ENCODE measurements at places on chromosomes 1 and 21. TPM values are rescaled to one million over a fixed set of nuclear protein-coding genes. Genes with fewer than 3 reads are reported as not detected.

- DNase-seq: peak; percentile 38
Measured at GRCh38 chr1:233240829-233241682, 54.5 kb downstream of the PCNX2 start.

- no peak for DNase-seq
Measured at GRCh38 chr1:61638911-61639605, 85.9 kb downstream of the TM2D1 start.

- DNase-seq: no peak
Measured at GRCh38 chr1:103859721-103860120, 110.0 kb downstream of the AMY1C start.

The TRIM67 gene
- total RNA-seq: not detected

DNA sequence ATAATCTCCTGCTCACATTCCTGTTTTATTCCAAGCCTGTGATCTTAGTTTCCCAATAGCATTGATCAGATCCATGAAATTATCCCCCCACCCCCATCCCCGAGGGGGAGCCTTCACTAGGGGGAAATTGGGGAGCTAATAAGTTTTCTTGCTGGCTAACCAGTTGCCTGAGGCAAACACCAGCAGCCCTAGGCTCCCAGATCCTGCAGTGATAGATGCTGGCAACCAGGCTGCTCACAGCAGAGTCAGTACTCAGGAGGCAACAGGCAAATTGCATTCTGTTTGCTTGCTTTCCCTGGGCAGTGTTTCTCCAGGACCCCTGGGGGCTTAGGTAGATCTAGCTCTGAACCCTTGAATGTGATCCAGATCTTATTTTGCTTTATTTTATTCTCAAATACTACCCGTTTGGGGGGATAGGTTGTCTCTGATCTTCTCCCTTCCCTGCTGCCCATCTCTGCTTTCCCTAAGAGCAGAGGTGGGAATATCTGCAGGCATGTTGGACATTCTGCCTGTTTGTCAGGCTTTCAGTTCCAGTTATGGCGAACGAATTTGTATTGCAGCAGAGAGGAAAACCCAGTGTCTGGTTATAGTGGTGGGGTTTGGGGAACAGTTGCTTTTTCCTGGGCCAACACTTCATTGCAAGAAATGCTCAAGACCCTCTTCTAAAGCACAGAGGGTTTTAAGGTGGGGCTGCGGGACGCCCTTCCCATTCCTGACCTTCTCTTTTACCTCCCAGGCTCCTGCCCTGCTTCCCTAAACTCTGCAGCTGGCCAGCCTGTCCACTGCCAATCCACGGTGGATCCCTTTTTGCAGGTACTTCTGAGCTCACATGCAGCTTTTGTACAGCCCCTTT lies 289.8 kb upstream of the PLXNA2 start:
- DNase-seq: no peak

- peak; percentile 6 for DNase-seq
Measured at GRCh38 chr21:44527156-44527982, 12.6 kb downstream of the KRTAP10-1 start.

DNA sequence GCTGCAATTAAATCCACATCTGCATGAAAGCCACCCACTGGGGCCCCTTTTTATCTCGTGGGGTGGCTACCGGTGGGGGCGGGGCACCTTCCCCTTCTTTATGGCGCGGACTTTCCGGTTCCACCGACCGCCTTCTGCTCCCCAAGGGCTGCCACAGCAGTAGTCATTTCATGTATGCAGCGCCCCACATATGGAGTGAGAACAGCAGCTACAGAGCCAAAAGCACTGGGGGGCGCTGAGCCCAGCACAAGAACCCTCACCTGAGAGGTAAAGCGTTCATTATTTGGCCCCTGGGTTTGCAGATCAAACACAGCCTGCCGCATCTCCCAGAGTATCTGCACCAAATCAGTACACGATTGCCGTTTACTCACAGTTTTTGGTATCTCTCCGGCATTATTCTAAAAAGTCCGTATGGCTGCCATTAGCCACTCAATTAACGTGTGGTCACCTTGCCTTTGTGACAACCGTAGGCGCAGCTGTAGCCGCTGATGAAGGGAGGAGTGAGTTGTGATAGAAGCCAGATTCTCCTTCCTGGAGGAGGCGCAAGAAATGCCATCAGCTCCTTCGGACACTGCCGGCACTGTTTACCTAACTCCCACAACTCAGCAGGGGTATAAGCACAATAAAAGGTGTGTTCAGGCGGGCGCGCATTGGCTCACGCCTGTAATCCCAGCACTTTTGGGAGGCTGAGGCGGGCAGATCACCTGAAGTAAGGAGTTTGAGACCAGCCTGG lies 30.4 kb upstream of the CR2 start:
- peak; percentile 29 for DNase-seq

- no peak for DNase-seq
Measured at GRCh38 chr1:89022167-89022959, at the start of gene GBP3. Gene GBP3, minus strand, starts transcription at chr1:89022866. Its CDS starts 2,145 bp downstream, at chr1:89020721.

DNA sequence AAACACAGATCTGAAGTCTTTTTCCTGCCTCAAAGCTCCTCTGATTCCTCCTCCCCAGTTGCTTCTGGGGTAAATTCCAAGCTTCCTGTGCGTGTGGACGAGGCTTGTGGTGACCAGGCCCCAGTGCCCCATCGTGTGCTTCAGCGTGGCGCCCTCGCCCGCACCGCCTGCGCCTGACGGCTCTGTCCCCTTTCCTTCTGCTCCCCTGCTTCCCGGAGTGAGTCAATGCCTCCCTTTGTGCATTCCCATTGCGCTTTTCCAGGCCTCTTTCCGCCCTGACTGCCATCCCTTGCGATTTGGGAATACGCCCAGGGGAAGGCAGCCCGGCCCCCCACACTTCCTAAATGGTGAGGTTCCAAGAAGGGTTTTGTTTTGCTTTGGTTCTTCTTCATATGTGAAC lies 36.3 kb downstream of the FAAP20 start:
- DNase-seq: no peak

- no peak for DNase-seq
Measured at GRCh38 chr1:199352351-199352750, 675.2 kb upstream of the NR5A2 start.

The DCDC2B gene
- not detected for total RNA-seq

The ALG14 gene
- 1.4 TPM for total RNA-seq

DNA sequence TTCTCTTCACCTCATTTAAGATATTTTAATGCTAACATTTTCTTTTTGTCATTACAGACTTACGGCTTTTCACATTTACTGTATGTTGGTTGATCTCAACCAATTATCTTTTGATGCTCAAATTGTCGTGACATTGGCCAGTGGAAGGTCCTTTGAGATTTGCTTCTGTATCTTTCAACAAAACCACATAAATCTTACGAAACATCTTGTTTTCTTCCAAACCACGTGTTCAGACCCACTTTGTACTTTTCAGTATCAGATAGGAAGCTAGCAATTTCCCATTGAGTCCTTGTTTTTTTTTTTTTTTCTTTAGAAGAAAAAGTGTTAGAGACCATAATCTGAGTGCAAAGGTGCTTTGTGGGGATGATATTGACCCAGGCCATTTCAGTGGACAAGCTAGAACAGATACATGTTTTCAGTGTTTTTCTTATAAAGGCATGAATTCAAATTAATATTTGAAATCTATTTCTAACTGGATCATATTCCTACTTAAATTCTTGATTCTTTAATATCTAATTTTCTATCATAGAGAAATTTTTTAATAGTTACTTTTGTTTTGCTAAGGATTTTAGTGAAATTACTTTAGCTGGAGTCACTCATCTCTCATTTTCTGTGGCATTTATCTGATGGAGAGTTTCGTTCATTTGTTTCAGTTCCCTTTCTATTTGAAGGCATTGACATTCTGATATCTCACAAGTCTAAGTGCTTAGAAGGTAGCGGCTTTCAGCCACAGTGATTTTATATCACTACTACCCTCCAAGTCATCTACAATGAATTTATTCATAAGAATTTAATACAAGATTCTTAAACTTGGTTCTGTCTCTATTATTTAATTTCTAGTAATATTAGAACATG lies 26.7 kb downstream of the ATG4C start:
- DNase-seq: no peak

The SH2D2A gene
- total RNA-seq: 6.9 TPM

GRCh38 chr1:11285883-11286734 lies 13.1 kb downstream of the UBIAD1 start:
- DNase-seq: no peak

DNA sequence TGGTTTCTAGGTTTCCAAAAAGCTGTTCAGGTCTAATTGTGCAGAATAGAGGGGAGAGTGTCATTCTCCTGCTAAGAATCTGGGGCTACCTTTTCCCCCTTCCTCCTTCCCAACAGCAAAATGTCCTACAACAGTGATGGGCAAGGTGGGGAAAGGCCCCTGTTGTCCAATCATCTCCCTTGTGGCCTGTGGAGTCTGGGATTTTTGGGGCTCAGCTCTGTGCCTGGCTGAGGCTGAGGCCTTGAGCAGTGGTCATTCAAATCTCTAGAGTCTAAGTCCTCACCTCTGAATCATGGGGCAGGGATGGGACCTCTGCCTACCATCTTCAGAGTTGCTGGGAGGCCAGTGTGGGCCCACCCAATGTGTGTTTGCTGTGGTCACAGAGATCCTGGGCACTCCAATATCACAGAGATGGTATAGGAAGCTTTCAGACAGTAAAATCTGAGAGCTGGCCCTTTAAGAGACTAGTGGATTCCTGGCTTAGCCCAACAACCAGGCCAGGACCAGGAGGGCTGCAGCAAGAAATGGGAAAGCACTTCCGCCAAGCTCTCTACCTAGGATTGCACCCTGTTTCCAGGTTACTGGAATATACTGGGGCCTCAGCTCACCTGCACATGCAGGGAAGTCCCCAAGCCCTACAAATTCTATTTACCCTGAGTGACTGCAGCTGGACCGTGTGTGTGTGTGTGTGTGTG lies 28.5 kb upstream of the TENT5C start:
- DNase-seq: no peak

- DNase-seq: no peak
Measured at GRCh38 chr1:109705411-109705810, 6.6 kb upstream of the GSTM5 start.

The GJA8 gene
- not detected for total RNA-seq

The IGSF5 gene
- total RNA-seq: 3.6 TPM
